ENCODE measurements at places on chromosomes 11 and 22.
A peak's percentile ranks its signal among the peaks of the same experiment; 100 is the strongest.

DNA sequence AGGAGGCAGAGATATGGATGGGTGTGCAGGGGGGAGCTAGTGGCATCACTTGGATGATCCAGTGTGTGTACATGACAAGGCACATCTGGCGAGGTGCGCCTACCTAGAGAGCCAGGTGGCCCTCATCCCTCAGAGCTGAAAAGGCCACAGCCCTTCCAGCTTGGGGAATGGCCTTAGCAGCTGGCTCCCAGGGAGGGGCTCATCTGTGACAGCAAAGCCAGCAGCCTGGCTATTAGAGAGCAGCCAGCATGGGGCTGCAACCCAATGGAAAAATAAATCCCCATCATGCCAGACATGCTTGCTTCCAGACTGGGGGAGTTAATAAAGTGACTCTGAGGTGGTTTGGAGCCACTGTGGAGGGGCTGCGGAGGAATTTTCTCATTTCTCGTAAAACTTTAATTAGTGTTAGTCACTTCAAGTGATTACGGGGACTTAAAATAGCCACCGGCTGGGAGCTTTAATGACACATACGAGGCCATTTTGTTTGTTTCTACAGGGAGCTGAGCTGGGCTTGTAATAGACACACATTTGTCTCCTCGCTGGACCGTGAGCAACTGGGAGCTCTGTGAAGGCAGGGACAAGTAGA is 111.2 kb upstream of the ALX4 start:
- DNase-seq, result no peak

- DNase-seq, result peak; percentile 89
These were observed at the start of gene RAC2 for GRCh38 chr22:37244114-37244921. TSS of gene RAC2 (minus strand) at chr22:37244269. CDS start at chr22:37244148, 121 bp downstream.

DNA sequence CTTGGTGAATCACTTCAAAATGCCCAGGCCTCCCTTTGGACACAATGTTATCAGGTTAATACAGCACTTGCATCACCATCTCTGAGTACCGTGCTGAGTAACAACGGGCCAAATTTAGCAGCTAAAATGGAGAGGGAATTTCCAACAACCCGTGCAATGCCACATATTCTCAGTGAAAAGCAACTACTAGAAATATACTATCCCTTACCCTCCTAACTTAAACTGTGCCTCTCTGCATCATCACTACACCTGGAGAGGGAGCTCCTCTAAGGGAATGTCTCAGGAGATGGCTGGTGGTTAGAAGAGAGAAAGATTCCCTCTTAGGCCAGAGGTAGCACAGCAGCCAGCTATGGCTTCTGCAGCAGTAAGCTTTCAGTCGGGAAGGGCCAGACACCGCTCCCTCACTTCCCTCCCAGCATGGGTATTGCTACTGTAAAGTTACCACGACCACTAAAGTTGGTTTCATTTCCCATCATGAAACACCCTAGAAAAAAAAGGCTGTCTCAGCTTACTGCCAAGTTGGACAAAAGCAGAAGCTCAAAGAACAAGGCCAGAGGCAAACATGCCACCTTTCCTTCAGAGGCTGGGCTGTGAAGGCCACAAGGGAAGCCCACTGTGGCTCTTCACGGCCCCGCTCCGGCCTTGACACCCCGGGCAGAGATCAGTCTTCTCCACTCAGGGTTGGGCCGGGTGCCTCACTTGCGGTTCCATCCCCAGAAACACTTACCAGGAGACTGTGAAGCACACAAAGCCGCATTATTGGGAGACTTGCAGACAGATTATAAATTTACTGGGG is 3.9 kb downstream of the MAML2 start:
- peak; percentile 50 for DNase-seq

GRCh38 chr11:21427726-21428125 is 758.3 kb downstream of the NELL1 start:
- DNase-seq, result no peak

DNA sequence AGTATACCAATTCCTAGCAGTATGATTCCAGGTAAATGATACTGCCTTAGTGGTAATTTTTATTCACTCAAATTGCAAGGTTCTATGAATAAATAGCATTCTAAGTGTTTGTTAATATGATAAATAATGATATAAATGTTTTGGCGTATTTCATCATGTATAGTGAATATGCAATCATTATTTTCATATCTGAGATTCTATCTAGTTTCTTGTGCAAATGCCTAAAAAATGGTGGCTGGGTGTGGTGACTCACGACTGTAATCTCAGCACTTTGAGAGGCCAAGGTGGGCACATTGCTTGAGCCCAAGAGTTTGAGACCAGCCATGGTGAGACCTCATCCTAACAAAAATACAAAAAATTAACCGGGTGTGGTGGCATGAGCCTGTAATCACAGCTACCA is 13.9 kb downstream of the HIPK3 start:
- no peak for DNase-seq

- DNase-seq, result peak; percentile 54
These were observed 10.3 kb downstream of the CD81 start for GRCh38 chr11:2387266-2387987.

DNA sequence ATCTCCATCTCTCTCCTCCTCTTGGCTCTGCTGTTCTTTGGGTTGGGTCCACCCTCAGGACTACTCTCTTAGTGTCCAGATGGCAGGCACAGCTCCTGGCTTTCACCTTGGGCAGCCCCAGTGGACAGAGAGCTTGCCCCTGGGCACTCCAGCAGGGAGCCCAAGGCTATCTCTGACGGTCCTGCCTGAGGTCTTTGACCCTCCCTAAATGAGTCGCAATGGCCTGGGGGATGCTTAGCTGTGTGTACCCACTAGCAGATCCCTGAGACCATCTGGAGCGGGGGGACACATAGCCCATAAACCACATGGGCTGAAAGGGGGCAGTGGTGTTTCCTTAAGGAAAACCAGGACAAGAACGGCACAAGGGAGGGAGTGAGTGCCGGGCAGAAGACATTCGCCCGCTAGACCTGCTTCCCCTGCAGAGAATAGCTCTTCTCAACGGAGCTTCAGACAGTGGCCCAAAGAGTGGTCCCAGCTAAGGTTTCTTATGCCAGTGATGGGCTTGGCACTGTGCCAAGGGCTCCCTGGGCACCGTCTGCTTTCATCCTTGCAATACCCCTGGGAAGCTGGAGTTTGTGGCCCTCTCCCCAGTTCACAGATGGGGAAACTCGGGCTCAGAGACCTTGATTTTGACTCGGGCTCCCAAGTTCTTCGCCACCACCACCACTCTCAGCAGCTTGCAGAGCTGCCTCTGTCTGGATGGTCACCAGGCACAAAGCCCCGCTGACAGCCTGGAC is 53.9 kb upstream of the ANO1 start:
- no peak for DNase-seq

- DNase-seq, result no peak
These were observed 7.5 kb upstream of the SLC2A11 start for GRCh38 chr22:23850136-23850611.

- no peak for DNase-seq
These were observed 67.1 kb downstream of the PARVB start for GRCh38 chr22:44091021-44091721.

GRCh38 chr22:41146573-41146972 is 54.2 kb downstream of the EP300 start:
- DNase-seq, result no peak

- no peak for DNase-seq
These were observed 91.1 kb upstream of the CLPB start for GRCh38 chr11:72525466-72525865.

DNA sequence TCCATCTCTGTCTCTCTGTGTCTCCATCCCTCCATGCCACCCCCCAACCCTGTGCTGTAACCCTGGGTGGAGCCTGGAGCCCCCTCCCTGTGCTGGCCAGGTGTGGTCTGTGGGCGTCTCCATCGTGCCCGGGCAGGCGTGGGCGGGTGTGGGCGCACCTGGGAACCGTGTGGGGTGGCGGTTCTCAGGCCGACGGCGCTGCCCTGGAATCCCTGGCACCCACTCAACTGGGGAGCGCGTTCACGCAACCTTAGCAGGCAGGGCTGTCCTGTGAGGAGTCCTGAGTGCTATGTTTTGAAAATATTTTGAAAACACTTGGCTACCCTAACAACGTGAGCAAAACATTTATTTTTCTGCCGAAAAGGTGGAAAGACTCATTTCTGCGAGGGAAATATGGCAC is 4.7 kb downstream of the TNNT3 start:
- DNase-seq, result no peak

DNA sequence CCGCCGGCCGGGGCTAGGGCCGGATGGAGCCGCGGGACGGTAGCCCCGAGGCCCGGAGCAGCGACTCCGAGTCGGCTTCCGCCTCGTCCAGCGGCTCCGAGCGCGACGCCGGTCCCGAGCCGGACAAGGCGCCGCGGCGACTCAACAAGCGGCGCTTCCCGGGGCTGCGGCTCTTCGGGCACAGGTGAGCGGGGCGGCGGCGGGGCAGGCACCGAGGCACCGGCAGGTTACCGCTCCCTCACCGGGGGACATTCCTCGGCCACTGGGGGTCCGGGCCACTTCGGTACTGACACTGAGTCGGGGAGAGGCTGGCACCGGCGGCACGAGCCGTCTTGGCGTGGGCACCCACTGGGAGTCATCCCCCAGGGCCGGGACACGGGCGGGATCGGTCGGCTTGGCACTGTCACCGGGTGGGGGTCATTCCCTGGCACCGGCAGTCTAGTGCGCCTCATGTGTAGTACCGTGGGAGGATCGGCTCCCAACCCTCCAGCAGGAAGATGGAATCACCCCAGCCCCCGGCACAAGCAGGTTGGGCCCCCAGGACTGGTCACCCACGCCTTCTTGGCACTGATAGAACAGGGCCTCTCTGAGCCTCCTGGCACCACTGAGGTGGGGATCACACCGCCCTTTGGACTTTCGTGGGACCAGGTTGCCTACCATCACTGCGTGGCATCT is 511 bp downstream of the DGKZ start:
- no peak for DNase-seq

GRCh38 chr11:1148752-1149180 is 9.0 kb upstream of the MUC5AC start:
- DNase-seq, result no peak

DNA sequence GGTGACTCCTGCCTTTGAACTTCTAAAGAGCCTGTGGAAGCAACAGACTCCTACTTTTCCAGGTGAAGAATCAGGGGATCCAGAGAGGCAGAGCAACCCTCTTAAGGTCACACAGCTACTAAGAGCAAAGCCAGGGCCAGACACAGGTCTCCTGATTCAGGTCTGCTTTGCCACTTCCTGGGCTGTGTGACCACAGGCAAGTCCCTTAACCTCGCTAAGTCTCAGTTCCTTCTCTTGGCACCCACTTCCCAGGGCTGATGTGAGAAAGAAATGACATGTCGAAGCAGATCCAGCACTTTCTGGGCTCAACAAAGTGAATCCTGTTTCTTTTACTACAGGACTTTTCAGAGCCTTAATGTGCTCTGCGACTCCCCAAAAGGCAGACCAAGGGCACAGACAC is 30.2 kb downstream of the UQCR10 start:
- DNase-seq, result peak; percentile 12

DNA sequence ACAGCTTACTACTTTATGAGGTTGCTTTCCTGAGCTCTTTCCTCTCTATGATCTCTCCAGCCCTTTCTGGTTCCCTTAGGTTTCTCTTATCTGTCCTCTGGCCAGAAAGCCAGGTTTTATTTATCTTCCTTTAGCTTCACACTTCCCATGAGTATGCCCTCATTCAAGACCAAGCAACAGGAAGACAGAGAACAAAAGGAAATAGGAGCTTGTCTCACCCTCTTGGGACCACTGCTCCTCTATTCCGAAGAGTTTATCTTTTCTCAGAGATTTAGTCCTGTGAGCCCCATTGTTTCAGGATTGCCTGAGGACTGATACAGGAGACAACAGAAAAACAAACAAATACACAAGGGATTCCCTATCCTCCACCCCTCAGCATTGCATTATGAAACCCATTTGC is 62.4 kb upstream of the CCDC179 start:
- no peak for DNase-seq

DNA sequence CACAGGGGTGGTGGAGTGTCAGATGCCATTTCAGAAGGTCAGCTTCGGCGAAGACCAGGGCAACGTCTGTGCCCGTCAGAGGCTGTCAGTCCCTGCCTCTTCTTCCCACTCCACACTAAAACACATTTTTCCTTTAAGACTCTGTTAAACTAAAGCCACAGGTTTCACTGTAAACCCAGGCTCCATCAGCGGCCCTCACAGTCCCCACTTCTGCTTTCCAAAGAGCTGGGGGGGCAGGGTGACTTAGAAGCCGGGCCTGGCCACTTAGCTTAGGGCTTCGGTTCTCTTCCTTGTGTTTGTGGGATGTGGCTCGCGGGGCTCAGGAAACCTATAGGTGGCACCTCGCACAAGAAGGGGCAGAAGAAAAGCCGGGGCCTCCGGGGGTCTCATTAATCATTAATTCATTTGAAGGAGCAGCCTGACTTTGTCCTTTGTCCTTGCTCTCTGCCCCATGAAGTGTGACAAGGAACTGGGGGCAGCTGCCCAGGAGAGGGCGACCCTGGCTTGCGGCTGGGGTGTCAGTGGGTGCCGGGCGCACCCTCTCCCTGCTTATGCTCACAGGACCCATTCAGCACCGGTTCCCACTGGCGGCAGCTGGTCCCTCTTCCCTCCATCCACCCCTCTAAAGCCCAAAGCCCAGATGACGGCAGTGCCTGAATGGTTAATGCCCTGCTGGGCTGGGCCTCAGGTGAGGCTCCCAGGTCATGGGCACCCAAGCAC is 4.1 kb downstream of the SLC25A45 start:
- DNase-seq, result peak; percentile 49

DNA sequence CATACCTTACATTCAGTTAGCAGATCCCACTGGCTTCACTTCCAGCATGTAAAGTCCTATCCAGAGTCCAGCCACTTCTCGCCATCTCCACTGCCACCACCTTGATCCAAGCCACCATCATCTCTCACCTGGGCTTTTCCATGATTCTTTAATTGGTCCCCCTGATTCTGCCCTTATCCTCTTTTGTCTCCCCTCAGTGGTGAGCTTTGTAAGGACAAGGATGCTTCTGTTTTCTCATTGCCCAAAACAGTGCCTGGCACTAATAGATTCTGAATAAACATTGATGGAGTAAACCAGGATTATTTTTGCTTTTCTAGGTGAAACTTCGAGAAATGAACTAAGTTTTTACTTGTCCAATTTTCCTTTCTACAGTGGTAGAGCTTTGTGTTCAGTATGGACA is 4.4 kb downstream of the POLA2 start:
- DNase-seq, result no peak

GRCh38 chr11:127616158-127616557 is 615.6 kb upstream of the KIRREL3 start:
- no peak for DNase-seq

DNA sequence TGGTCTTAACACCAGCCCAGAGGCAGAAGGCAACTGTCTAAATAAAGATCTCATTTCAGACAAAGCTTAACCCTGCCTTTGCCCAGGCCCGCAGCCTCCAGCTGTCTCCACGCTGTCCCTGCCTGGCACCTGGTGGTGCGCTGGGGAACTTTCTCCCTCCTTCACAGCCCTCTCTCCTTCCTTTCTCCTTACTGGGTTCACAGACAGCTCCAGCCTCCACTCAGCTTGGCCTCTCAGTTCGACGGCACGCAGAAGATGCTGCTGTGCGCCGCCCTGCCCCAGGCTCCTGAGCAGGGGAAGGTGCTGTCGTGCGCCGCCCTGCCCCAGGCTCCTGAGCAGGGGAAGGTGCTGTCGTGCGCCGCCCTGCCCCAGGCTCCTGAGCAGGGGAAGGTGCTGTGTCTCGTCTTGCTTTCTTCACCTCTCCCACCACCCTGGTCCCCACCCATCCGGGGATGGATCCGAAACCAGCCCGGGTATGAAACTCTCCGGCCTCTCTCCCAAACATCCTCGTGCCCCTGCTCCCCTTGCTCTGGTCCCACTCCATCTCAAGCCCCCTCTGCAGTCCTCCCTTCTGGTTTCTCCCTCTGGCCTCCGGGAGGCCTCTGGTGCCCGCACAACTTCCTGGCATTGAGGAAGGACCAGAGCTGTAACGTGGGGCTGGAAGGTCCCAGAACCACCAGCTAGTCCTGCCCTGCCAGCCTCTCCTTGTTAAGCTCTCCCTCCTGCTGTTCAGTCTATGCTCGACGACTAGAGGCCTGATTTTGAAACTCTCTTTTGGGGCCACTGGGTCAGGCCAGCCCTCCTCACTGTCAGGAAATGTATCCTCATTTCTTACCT is 22.9 kb upstream of the JAM3 start:
- DNase-seq, result no peak
